ENCODE measurements at places on chromosomes 2 and 18.

GRCh38 chr2:214737188-214737587, 72.3 kb downstream of the BARD1 start:
- DNase-seq: no peak

DNA sequence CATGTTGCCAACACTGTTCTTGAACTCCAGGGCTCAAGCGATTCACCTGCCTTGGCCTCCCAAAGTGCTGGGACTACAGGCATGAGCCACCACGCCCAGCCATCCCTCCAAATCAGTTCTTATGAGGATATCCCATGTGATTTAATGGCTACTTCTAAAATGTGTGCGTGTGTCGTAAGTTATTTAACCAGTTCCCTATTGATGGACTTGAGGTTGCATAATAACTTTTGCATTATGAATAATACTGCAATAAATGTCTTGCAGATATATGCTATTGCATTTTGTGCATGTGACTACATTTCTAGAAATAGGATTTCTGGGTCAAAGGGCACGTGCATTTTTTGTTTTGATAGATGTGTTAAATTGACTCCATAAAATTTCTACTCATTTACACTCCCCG, 19.0 kb downstream of the DIPK1C start:
- DNase-seq: no peak

GRCh38 chr18:60020107-60020925, 120.5 kb downstream of the PMAIP1 start:
- no peak for DNase-seq

GRCh38 chr2:68472796-68473414, 5.5 kb downstream of the APLF start:
- DNase-seq: no peak

DNA sequence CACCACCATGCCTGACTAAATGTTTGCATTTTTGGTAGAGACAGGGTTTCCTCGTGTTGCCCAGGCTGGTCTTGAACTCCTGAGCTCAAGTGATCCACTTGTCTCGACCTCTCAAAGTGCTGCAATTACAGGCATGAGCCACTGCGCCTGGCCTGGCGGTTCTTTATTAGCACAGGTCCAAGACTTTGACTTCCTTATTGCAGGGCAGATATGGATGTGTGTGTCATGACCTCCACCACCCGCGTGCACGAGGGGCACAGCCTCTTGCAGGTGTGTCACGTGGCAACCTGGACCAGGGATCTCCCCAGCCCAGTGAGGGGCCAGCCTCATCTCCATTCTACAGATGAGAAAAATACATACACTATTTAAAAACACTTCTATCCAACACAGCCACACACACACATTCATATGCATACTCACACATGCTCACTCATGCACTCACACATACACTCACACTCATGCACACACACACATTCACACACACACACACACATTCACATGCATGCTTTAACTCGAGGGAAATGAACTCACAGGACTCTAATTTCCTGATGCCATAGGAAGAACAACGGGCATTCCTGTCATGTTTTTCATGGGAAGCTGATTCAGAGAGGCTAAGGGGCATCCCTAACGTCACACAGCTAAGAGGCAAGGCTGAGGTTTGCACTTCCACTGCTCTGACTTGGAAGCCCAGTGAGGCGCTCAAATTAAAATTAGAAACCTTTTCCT, 38.8 kb downstream of the RRM2 start:
- no peak for DNase-seq

GRCh38 chr2:130807659-130808385, 28.9 kb upstream of the ARHGEF4 start:
- peak; percentile 76 for DNase-seq

DNA sequence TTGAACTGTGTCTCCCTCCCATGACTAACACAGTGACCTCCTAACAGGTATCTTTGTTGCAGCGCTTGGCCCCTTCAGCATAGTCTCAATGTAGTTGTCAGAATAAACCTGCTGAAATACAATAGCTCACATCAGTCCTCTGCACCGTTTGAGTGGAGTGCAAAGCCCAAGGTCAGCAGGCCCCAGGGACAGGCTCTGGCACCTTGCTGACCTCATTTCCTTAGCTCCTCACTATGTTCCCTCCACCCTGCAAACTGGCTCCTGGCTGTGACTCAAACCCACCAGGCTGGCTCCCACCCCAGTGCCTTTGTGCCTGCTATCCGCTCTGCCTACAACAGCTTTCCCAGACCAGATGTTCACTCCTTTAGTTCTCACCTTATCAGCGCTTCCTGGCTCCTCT, 146.7 kb downstream of the LRATD1 start:
- no peak for DNase-seq

DNA sequence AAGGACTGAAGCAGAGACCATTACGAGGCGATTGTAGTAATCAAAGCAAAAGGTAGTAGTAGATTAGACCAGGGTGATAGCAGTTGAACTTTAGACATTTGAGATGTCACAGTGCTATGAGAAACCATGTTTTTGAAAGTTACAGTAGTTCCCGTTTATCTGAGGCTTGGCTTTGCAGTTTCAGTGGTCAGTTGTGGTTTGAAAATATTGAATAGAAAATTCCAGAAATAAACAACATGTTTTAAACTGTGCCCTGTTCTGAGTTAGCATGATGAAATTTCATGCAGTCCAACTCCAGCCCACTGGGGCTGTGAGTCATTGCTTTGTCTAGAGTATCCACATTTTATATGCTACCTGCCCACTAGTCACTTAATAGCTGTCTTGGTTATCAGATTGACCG, 47.5 kb downstream of the ZNF638 start:
- no peak for DNase-seq

DNA sequence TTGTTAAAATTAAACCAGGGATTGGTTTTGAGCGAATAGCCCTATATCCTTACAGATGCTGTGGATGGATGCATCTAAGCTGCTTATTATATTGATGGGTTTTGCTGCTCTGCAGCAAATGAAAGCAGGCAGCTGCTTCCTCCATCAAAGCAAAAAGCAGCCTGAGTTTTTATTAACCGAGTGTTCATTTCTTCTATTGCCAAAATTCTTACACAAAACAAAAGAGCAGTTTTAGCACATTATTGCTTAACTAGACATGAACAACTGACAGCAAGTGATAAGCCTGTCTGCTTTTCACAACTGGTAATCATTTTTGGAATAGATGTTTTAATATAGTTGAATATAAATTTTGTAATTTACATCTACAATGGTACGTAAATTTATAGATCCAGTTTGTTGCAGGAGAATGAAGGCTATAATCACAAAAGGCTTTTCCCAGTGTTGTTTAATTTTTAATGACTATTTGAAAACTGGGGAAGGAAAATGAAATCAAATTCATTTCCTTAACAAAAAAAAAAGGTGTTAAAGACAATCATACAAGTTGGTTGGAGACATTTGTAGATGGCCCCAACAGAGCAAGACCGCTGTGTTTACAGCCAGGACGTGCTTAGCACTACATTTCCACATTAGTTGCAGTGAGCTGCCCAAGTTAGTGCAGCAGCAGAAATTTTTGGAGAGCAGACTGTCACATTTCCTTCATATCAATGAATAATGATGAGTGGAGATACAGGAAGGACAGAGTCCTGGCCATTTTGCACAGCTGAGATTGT, 253.6 kb upstream of the SIX3 start:
- DNase-seq: no peak

DNA sequence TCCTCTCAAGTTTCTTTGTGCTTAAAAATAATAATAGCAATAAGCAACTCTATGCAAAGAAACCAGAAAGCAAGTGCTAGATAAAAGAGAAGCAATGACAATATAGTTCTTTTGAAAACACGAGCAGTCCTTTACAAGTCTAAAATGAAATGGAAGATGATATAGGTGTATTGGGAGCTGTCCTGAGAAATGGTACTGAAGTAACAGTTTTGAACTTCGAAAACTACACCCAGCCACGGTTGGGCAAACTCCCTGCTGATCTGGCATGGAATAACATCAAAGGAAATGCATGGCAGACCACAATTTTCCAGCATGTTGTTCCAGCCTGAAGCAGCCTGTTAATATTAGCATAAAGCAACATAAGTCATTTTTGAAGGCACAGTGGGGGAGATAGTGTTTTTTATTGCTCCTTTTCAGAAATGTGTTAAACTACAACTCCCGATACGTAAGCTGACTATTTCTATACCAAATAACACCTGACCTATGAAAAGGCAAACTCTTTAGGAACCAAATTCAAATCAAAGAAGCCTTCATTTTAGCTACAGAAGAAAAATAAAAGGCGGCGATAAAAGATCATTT, 596.1 kb upstream of the KLHL29 start:
- no peak for DNase-seq

DNA sequence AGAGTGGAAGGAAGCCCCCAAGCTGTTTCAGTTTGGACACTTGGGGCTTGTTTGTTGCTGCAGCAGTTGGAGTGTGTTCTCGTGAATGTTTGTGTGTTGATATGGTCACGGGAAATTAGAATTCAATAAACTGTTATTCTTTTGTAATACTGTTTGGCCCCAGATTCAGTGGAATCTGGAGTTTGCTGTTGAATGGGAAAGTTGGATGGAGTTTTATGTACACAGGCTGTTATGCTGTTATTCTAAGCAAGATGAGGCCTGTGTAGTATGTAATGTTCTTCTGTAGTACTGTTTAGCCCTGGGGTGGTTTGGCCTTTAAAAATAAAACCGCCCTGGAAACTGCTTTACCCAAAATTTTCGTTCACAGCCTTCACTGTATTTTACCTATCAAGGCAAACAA, 810.4 kb upstream of the HS6ST1 start:
- no peak for DNase-seq

DNA sequence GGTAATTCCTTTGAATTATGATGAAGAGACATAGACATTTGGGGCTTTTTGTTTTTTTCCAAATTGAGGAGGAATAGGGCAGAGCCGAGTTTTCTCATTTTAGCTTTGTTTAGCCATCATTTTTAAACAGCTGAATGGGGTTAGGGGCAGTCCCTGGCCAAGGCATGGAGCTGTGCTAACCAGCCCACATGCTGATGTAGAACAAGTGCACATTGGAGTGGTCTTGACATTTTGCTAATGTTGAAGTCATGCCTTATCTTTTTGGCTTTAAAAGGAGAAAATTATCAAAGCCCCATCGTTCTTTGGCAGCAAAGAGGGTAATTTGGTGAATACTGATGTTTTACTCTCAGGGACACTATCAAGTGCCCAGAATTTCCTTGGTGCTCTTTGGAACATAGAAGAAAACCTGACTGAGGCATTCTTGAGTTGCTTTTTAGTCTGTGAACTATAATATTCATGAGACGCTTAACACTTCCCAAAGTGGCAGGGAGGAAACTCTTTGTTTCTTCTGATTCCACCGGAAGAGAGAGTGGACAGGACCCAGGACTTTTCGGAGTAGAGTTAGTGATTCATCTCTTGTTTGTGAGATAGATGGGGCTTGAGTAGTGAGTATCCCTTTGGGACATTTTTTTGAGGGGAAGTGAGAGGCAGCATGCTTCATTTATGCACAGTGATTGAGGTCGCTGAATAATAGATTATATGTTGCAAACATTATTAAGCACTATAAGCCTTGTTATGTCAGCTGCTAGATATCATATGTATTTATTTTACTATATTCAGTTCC, 45.0 kb downstream of the MTA3 start:
- no peak for DNase-seq

- DNase-seq: no peak
These were observed 258.9 kb upstream of the CXCR4 start for GRCh38 chr2:136376798-136377211.

DNA sequence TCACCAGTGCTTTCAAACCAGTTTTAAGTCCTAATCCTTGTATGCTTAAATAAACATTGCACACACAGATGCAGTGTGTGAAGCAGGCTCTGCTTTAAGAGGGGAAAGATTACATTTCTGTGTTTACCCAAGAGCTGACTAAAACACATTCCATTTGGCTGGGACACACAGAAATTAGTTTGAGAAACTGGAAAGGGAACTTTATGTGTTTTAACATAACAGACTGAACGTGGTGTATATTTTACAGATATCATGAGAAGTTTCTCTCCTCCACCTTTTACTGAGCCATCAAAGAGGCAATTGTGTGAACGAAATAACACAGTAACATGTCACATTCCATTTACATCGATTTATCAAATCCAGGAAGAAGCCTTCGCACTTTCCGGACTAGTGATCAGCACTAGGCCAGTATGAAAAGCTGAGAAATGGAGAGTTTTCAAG, 121.8 kb downstream of the MAIP1 start:
- no peak for DNase-seq

DNA sequence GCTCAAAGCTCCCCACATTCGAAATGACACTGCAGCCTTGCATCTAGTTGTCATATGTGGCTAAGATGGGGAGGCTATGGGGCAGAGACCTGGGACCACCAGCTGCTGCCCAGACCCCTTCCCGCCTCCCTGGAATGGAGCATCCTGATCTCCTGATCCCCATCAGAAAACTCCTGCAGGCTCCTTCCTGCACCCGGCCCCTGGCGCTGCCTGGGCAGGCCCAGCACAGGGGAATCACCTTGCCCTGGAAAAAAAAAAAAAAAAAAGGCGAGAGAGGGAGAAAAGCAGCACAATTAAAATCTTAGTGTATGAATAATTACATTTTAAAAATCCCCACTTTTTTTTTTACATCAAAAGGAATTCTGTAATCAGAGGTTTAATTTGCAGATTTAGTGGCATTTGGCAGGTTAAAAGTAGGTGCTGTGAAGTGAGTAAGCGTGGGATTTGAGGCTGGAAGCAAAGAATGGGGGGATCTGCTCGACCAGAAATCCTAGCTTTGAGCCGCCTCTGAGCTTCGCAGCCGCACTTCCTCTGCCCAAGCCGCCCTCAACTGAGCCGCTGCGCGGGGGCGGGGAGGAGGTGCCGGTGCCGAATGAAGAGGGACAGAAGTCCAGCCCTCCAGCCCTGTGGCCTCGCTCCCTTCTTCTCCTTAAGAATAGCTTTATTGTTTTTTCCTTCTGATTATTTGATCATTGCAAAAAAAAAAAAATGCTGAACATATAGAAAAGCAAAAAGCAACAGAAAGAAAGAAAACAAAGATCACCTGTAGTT, 30.0 kb downstream of the THNSL2 start:
- DNase-seq: peak; percentile 22

- no peak for DNase-seq
These were observed 16.0 kb upstream of the MARCHF4 start for GRCh38 chr2:216388046-216388884.

- DNase-seq: no peak
These were observed 1527.3 kb upstream of the NXPH2 start for GRCh38 chr2:140307532-140307931.

Measured in NCI-H1417 (cell line).